HT1080 (cell line): ENCODE measurements at places on chromosomes 6 and 20.
A peak's percentile ranks its signal among the peaks of the same experiment; 100 is the strongest.

DNA sequence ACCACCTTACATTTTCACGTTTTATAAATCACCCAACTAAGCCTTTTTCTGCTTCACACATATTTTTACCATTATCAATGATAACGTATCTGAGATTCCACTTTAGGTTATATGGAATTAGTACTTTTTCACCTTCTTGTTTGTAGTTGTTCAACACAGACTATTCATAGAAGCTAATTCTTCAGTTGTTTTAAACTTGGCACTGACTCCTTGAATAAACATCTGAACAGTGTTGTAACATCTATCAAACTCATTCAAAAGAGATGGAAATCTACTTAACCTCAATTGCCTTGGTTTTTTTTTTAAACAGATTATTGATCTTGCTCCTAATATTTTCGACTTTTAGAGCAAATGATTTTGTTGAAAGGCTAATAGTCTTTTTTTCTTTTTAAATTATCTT is 34.2 kb downstream of the PTPRA start:
- no peak for DNase-seq

DNA sequence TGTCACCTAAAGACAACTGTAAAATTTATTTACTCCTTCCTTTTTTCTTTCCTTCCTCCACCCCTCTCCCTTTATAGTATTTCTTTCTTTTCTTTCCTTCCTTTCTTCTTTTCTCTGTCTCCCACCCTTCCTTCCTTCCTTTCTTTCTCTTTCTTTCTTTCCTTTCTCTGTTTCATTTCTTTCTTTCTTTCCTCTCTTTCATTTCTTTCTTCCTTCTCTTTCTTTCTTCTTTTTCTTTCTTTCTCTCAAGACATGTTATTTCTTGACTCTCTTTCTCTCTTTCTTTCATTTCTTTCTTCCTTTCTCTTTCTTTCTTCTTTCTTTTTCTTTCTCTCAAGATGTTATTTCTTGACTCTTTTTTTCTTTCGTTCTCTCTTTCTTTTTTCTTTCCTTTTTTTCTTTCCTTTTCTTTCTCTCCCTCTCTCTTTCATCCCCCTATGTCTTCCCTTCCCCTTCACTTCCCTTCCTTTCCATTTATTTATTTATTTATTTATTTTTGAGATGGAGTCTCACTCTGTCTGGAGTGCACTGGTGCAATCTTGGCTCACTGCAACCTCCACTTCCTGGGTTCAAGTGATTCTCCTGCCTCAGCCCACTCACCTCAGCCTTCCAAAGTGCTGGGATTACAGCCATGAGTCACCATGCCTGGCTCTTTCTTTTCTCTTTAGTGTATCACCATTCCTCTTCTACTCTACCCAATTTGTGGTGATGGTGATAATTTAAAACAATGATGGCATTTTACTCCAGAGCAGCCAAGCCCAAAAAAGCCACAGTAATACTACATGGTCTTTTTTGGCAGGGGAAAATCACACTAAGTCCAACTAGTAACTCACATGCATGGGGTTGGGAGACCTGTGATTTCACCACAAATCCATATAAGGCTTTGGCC is 188.2 kb downstream of the ADGRG6 start:
- peak; percentile 74 for DNase-seq

DNA sequence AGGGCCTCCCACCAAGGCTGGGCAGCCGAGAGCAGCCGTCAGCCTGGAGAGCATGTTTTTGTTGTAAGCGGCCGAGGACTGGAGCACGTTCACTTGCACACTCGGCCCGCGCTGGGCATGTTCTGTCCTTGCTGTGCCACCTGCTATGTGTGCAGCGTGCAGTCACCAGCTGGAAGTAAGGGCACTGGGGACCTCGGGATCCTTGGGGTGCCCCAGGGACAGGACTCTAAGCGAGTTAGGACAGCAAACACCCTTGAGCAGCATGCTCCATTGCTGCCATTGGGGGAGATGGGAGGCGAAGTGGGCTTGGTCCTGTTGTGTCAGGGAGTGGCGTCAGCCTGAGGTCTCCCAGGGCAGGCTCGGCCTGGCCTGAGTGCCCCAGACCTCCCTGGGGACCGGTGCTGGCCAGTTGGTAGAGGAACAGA is 18.6 kb downstream of the DYNLT1 start:
- no peak for DNase-seq

DNA sequence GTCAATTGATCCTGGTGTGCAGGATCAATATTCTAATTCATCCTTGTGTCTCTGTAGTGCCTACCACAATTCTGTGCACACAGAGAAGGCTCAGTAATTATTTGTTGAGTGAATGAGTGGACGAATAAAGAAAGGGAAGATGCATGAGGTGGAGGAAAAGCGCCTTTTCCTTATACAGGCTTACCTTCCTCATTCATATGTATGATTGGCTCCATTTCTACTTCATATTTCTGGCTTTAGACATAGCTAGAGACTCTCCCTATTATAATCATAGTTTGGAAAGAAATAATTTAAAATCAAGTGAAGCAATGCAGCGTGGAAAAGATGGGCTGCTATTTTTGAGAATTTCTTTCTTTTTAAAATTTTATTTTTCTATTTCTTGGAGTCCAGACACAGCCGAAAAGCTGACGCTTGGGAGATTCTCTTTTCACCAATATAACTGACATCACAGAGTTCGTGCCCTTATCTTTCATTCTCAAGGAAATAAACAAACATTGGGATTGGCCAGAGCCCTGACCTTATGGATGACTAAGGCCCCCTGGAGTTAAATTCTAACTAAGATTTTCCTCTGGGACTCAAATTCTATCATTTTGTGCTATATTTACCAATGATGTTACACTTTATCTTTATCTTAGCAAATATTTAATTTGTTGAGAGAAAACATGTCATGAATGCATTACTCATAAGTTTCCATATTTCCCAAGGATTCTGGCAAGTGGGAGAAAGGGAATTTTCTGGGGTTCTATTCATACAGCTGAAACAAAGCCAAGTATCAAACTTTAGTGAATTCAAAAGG is 48.1 kb downstream of the PRL start:
- DNase-seq, result peak; percentile 13

GRCh38 chr6:113642714-113643406 is 214.3 kb upstream of the MARCKS start:
- DNase-seq, result no peak

- DNase-seq, result no peak
Observed at GRCh38 chr20:62477669-62478455, 2.1 kb upstream of the GATA5 start.

DNA sequence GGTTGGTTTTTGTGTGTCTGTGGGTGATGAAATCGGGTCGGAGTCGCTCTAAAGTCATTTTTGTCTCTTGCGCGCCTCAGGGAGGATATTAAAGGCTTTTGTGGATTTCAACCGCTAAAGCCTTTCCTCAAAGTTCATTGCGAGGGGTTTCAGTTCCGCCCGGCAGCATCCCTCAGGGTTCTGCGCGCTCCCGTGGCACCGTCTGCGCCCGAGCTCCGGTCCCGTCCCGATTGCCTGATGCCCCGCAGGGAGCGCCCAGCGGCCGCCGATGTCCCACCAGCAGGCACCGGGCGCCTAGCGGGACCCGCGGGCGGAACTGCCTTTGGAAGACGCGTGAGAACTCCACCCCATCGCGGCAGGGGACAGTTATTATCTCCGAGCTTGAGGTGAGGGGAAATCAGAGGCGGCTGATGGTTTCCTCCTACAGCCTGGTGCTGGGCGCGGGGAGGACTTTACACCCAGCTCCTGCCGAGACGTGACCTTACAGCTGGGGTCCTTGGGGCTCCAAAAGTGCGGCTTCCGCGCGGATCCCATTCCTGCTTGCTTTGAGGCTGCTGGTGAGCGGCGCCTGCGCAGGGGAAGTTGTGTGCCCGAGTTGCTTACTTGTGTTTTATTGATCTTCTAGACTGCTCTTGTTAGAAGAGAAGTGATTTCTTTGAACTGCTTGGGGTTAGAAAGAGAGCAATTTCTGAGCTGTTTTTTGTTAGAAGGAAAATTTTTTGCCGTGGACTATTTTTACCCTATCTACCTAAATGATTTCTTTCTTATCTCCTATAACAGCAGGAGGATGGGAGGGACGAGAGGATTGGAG is 27.1 kb downstream of the ULBP1 start:
- no peak for DNase-seq

DNA sequence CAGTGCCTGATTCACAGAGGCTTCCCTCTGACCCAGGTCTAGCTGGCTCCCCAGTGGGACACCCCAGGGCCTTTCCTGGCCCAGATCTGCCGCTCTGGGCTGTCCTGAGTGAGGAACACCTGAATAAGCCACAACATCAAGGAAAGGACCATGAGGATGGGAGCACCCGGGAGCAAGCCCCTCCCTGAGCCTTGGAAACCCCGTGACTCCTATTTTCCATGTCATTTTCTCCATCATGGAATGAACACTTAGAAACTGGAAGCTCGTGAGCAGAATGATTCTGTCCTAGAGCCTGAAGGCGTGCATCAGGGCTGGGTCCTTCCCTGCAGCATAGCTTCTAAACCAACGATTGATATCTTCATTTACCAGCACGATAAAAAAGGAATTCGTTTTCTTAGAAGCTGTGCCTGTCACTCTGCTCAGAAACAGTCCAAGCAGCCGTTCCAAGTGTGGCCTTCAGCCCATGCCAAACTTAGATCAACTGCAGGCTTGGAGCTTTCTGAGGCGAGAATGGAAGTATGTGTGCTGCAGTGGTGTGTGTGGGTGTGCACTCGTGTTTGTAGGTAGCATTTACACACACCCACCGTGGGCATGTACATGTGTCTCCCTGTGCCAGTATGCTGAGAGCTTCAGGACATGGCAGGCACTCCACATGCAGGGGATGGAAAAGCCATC is 83.2 kb upstream of the FOXC1 start:
- DNase-seq, result no peak

DNA sequence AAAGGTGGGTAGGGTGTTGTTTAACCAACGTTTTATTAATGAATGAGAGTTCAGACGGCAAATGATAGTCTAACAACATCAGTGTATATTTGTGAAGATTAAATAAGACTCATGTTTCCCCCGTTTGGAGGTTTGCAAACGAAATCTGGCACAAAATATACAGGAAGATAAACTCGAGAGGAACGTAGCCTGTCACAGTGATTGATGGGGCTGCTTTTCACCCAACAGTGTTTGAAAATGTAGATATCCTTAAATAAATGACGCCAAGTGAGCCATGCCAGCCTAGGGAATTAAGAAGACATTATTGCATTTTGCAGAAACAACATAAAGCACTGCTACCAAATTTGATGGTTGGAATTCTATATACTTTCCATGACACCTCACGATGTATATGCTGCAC is 696.5 kb upstream of the FLRT3 start:
- DNase-seq, result no peak

DNA sequence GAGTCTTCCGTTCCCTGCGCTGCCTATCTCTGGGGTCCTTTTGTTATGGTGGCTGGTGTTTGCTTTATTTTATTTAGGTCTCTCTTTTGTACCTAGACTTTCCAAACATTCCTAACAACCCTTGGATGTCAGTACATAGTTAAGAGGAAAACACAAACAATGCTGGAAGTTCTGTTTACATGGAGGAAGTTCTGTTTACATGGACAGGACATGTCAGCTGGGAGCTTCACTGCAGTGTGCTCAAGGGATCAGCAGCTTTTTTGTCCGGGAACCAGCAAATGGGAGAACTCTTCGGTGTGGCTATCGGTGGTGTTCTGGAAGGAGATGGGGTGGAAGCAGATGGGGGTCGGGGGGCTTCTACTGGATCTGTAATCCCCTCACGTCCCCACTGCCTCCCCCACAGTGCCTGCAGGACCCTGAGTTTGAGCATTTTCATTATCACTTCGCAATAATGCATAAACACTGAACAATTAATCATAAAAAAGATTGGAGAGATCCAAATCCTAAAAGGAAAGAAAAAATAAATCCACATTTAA is 2.7 kb downstream of the SERPINB6 start:
- DNase-seq, result no peak

- DNase-seq, result no peak
Observed at GRCh38 chr6:167094436-167094819, 28.5 kb upstream of the CCR6 start.

- no peak for DNase-seq
Observed at GRCh38 chr20:63625771-63626423, 1.0 kb downstream of the GMEB2 start.

DNA sequence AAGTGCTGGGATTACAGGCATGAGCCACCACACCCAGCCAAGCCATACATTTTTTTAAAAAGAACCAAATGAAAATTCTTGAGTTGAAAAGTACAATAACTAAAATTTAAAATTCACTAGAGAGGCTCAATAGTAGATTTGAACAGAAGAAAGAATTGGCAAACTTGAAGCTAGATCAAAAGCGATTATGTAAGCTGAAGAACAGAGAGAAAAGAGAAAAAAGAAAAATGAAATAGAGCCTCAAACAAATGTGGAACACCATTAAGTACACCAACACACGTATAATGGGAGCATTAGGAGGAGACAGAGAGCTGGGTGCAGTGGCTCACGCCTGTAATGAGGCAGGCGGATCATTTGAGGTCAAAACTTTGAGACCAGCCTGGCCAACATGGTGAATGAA is 31.0 kb downstream of the ERGIC3 start:
- DNase-seq, result no peak

DNA sequence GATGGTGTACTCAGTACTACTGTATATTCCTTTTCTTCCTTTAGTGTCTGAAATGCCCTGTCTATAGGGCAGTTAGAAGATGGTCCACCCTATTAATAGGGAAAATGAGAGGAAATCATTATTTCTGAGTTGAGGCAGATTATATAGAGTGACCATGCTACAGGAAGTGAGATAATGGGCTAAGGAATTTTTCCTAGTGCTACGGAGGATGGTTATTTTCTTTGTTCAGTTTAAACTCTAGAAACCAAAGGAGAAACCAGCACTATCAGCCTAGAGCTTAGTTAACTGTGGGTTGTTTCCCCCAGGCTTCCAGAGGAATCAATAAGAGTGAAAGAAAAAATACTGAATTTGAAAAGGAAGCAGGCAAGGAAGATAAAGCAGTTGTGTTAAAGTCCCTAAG is 474 bp downstream of the TSBP1 start:
- peak; percentile 17 for DNase-seq

GRCh38 chr20:38842026-38842425 is 36.5 kb downstream of the PPP1R16B start:
- no peak for DNase-seq

GRCh38 chr6:126091466-126091865 is 105.1 kb downstream of the TRMT11 start:
- no peak for DNase-seq

DNA sequence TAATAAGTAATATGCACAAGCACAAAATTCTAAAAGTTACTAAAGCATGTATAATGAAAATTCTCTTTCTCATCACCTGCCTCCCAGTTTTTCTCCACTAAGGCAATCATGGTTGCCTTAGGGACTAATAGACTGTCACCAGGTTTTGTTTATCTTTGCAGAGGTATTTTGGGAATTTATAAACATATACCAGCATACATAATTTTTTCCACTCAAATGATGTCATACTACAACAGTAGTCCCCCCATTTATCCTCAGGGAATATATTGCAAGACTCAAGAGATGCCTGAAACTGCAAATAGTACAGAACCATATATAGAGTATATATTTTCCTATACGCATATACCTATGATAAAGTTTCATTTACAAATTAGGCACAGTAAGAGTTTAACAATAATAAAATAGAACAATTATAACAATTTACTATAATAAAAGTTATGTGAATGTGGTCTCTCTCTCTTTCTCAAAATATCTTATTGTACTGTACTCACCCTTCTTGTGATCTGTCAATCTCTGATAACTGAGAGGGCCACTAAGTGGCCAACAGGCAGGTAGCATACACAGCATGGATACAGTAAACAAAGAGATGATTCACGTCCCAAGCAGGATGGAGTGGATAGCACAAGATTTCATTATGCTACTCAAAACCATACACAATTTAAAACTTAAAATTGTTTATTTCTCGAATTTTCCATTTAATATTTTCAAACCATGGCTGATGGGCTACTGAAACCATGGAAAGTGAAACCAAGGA is 19.7 kb downstream of the RBL1 start:
- no peak for DNase-seq

- DNase-seq, result no peak
Observed at GRCh38 chr20:9926007-9926406, 87.1 kb upstream of the PAK5 start.
